ENCODE measurements at places on chromosomes 7 and 10. TPM values are rescaled to one million over a fixed set of nuclear protein-coding genes. Genes with fewer than 3 reads are reported as not detected.

ADARB2 gene
- 0.27 TPM for total RNA-seq

CDNF gene
- total RNA-seq = 3.8 TPM

EPO gene
- not detected for total RNA-seq

ECHDC3 gene
- total RNA-seq = 0.41 TPM

SUGCT gene
- total RNA-seq = 1.1 TPM
